Hypothalamus (tissue), 51 donors: ENCODE measurements at places on chromosomes 4 and X.

GRCh38 chr4:110637408-110638088 lies 14.7 kb upstream of the PITX2 start:
- no peak for DNase-seq

GRCh38 chrX:48278958-48279357 lies 23.8 kb downstream of the SSX1 start:
- no peak for DNase-seq

DNA sequence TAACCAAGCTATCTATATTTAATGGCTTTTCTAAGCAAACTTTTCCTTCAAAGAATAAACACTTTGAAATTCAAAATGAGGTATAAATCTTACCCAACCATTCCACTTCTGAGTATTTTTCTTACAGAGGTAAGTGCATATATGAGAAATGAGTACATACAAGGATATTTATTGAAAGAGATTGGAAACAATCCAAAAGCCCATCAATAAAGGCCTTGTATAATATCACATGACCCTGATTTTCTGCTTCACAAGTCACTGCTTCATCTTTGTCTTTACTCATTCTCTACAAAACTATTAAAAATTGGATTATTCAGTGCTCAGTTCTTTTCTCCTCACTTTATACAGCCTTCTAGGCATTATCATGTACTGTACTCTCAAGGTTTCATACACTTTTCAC lies 91.3 kb downstream of the SRPX start:
- DNase-seq, result no peak

GRCh38 chr4:84971319-84971932 lies 4.9 kb upstream of the WDFY3 start:
- no peak for DNase-seq

GRCh38 chr4:1833307-1834046 lies 22.5 kb downstream of the LETM1 start:
- DNase-seq, result no peak

- DNase-seq, result no peak
Measured at GRCh38 chr4:111813555-111814140, 331.6 kb upstream of the FAM241A start.

DNA sequence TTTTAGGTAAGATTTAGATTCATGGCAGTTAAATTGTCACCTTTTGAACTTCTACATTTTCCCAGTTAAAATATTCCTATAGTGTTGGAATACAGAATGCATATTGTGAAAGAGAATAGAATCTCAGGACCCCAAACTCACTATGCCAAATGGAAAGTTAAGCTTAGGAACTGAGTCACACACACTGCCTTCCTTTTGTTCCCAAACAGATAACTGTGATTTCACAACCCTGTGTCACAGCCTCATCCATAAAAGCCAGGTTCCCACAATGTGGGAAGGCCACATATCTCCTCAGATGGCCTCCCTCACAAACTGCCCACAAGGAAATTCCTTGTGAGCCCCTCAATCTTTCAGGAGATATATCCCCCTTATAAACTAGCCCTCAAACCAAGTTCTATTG lies 94.7 kb upstream of the HPF1 start:
- DNase-seq, result no peak

- no peak for DNase-seq
Measured at GRCh38 chr4:659851-660250, 14.2 kb downstream of the ATP5ME start.

DNA sequence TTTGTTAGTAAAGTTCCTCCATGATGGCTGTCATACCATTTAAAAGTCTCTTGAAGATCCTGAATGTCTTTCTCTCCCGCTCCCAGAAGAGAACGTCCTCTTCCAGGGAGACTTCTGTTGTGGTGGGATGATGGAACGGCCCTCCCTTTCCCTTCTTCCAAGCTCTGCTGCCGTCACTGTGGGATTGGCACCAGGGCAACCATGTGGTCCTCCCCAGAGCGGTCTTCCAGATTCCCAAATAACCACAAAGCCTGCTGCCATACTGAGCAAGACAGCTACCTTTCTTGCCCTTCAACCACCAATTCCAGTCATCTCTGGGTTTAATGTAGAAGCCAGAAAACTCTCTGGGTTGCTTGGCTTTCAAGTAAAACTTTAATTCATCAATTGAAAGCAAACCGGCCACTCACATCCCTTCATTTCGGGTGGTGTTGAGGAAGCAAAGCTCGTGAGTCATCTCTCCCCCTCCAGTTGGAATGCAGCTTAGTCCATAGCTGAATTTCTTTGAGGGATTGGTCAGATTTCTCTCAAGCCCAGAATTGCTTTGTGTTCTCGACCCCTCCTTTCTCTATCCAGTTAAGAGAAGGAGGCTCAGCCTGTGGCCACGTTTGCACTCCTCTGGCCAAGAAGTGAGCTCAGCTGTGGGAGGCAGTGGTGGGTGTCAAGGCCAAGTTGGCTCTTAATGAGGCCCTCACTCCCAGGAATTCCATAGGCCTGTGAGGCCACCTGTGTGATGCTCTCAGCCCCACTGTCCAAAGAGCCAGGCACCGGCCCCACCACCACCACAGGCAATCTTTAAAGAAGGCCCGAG lies 36.9 kb downstream of the FHDC1 start:
- DNase-seq, result no peak

DNA sequence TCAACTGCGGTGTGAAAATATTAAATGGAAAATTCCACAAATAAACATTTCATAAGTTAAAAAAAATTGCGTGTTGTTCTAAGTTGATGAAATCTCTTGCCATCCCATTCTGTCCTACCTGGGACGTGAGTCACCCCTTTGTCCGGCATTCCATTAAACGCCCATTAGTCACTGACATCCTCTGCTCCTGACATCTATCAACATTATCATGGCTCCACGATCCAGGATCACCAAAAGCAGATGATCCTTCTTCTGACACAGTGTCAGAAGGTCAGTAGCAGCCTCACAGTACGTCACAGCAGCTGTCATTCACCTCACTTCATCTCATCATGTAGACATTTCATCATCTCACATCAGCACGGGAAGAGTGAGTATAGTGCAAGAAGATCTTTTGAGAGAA lies 125.7 kb downstream of the ZNF827 start:
- DNase-seq, result no peak

DNA sequence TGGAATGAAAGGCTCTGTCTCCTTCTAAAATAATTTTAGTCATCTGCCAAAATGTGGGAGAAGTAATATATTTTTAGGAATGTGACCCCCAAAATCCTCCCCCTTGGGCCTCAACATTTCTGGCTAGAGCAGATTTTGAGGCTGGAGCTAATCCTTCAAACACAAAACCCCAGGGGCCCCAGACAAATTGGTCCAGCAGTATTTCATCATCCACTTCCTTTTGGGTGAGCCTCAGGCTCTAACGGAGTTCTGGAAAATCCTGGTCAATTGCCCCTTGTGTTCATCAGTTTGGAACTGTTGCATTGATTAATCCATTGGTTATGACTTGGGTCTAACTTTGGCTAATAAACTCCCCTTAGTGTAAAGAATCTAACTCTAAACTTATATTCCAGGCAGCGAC lies 67.4 kb upstream of the PCDH19 start:
- no peak for DNase-seq

- no peak for DNase-seq
Measured at GRCh38 chrX:41145920-41146608, 60.8 kb downstream of the USP9X start.

DNA sequence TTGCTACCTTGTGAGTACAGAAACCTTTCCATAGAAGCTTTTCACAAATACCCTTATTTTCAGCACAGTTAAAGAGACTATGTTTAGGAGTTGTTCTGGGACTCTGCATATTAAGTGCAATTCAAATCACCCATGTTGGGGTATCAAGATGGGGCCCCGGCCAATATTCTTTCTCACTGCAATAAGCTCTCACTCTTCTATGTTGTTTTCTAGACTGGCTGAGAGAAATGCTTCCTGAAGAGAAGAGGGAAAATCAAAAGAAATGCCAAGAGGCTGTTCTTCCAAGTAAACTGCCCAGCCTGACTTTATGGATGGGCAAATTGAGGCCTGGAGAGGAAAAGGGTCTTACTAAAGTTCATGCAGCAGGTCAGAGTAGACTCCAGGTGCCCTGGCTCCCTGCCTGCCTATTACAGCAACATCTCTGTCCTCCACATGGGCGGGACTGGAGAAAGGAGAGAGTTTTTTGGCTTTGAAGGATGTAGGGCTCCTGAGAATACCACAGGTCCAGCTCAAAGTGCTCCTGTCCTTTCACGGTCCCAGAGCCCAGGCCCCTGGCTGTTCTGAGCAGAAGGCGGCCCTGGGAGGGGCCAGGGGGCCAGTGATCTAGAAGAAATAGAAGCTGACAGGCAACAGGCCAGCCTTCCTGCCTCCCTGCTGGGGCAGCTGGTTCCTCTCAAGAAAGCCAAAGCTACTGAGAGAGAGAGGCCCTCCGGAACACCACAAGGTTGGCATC lies 745 bp upstream of the IQSEC2 start:
- DNase-seq, result no peak

DNA sequence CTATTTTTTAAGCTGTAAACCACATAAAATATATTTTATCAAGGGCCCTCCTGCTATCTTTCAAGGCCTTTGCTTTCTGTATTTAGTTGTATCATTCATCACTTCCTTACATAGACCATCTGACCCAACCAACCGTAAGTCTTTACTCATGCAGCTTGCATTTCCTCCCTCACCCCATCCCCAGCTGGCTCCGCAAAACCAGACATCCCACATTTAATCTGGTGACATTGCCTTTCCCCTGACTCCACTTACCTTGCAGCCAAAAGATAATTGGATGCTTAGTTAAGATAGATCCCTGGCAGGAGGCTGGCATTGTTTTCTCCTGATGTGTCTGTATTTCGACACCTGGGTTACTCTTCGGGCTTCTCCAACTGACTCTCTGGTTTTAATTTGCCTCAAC lies 183.7 kb upstream of the LDB2 start:
- DNase-seq, result no peak
